ENCODE measurements at places on chromosomes 5 and 9.
A peak's percentile ranks its signal among the peaks of the same experiment; 100 is the strongest.

DNA sequence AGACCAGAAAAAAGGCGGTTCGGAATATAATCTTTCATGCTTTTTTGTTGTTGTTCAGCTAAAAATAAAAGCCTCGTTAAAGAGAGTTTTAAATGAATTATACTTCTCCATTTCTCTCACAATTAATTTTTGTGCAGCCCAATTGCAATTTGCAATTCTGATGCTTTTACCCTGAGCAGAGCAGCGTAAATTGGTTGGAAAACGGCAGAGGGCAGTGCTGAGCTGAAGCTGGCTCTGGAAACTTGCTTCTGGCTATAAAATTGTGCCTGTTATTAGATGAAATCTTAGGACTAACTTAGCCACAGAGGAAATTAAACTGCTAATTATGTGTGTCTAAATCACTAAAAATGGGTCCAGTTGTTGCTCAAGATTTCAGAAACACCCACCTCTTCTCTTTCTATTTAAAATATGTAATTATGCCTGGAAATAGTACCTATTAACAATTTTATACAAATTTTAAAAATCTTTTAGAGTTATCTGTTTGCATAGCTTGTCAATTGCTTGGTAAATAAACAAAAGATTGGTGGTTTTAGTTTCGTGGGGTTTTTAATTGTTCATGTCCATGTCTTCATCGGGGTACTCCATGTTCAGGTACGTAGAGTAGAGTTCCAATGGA is 441.8 kb upstream of the TLE4 start:
- peak; percentile 60 for DNase-seq

DNA sequence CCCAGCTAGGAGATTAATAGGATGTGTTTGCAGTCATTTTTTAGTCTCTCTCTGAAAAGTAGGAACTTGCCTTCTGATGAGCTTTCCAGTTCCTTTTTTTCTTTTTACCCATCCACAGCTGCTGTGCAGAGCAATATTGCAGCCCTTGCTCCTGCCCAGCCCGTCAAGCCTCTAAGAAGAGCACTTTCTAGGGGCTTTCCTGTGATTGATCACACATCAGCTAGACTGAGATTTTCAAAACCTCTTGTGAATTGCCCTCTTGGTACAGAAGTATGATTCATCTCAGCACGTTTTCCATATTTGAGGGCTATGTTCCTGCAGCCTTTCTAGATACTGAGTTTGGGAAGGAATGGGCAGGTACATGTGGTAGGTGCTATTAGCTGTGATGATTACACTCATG is 93.9 kb downstream of the GALNT10 start:
- no peak for DNase-seq

- no peak for DNase-seq
These were observed 85.2 kb upstream of the ALDH1A1 start for GRCh38 chr9:73038089-73038509.

DNA sequence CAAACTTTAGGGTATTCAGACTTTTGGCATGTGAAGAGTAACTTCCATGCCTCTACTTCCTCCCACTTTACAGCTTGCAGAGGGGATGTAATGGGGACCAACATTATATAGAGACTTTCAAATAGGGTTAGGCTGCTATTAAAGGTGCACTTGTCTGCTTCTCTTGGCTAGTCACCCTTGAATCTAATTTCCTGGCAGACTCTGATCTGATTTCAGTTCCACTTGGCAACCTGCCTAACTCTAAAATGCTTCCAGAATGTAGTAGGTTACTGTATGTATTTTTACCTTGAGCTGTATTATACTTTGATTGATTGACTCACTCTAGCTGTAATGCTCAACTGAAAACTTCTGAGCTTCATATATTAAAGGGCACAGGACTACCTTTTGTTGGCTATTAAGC is 693.4 kb downstream of the KCTD16 start:
- DNase-seq = no peak

- no peak for DNase-seq
These were observed 15.2 kb upstream of the ZCCHC9 start for GRCh38 chr5:81286059-81286617.

DNA sequence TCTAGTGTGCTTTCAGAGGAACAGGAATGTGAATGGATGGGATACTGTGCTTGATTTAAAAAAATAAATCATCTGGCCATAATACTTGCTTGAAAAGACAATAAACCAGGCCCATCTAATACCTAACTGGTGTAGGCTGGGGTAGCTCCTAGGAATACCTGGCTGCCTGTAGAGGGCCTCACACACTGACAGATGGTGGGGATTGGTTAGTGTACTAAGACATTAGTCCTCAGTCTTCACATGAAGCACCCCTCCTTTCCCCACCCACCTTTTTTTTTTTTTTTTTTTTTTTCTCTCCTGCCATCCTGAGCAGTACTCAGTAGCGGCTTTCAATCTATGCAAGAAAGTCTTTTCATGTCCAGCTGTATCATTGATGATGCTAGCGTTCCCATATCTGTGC is 130.5 kb downstream of the ADGRV1 start:
- no peak for DNase-seq

DNA sequence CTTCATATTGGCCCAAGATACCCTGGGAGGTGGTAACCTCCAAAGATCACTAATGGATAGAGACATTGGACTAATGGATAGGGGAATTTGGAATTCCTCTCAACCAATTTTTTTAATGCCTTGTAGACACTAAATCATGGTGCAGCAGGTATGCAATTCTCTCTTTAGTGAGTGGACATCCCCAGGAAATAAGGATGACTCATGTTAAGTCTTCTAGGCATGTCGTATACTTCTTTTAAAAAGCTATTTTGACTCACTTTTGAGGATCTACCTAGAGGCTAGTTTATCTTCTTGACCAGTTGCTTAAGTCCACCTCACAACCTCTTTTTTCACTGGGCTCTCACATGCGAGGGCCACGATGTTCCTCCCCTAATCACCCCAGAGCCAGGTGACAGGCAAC is 211.6 kb upstream of the CDH12 start:
- no peak for DNase-seq

- no peak for DNase-seq
These were observed 109.8 kb downstream of the DENND1A start for GRCh38 chr9:123820139-123820538.

GRCh38 chr9:83012168-83012921 is 50.6 kb downstream of the RASEF start:
- no peak for DNase-seq

- no peak for DNase-seq
These were observed 257.6 kb downstream of the SEMA5A start for GRCh38 chr5:9288234-9288633.

DNA sequence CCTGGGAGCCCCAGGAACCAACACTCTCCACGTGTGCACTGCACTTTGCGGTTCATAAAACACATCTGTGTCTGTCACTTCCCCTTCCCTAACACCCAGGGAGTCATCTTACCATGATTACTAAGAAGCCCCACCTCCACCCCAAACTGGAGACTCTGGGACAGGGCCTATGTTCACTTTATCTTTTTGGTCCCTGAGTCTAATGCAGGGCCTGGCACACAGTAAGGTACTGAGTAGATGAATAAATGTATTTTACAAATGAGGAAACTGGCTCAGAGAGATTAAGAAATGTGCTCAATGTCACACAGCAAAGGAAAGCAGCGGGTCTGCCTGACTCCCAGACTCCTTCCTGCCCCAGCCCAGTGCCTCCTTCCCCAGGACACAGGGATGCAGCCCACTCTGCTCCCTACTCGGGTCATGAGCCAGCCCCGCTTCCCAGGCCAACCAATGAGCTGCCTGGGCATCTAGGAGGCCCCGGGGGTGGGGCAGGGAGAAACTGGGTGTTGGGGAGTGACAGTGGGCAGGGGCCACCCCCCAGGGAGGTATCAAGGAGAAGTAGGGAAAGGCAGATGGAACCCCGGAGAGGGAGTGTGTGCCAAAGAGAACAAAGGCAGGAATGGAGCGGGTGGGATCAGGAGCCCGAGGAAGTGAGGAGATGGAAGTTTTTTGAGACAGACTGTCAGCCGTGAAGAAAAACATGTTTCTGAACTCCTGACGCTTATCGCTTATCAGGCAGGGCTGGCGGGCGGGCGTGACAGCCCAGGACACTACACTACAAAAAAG is 30.5 kb downstream of the SHB start:
- no peak for DNase-seq
